ENCODE measurements at places on chromosomes 7 and 10.

- peak; percentile 63 for DNase-seq
Measured at GRCh38 chr7:129530795-129531391, 28.6 kb downstream of the SMKR1 start.

GRCh38 chr10:113552014-113552413 is 839 bp upstream of the HABP2 start:
- DNase-seq: no peak

- no peak for DNase-seq
Measured at GRCh38 chr7:44291733-44292419, 33.5 kb downstream of the CAMK2B start.

- DNase-seq: peak; percentile 81
Measured at GRCh38 chr7:106485031-106485551, 175.9 kb downstream of the CCDC71L start.

DNA sequence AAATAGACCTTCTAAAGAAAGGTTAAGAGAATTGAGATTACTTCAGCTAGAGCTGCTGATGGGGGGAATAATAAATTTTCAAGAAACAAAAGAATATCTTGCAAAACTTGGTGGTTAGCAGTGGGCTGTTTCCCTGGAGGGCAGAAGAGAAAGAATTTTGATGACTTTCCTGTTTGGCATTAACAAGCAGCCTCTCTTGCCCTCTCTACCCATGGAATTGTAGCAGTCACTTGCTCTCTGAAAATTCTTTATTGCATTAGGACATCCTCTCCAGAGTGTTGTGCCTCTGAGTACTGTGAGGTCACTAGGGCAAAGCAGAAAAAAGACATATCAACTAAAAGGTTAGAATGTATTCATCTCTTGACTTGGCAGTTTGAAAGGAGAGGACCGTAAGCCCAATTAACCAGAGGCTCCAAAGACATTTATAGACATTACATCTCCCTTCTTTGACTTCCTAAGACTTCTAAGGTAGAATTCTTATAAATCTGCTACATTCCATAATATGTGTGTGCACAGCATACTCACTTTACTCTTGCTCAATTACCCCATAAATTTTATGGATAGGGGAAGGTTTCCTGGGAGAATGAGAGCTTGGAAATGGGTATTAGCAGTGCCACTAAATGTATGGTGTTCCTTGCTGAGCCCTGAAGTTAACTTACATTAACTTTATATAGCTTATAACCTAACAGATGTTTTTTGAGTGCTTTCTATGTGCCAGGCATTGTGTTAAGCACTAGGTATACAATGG is 215.3 kb downstream of the KIF20B start:
- DNase-seq: peak; percentile 4

GRCh38 chr7:5702876-5703571 is 78.4 kb downstream of the RNF216 start:
- DNase-seq: peak; percentile 30

GRCh38 chr7:151194188-151194587 is 7.1 kb upstream of the ASB10 start:
- DNase-seq: no peak

- DNase-seq: no peak
Measured at GRCh38 chr7:144568233-144568632, 164.7 kb upstream of the NOBOX start.

DNA sequence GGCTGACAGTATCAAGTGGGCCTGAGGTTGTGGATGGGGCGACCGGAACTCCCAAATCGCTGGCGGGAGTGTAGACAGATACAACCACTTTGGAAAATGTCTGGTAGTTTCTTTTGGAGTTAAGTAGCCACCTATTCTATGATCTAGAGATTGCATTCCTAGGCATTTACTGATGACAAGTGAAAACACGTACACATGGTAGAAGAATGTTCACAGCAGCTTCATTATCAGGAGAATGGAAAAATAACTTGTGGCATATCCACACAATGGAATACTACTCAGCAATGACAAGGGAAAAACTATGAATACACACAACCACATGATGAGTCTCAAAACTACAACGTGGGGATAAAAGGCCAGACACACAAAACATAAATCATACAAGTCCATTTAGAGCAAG is 146.0 kb downstream of the MYOF start:
- DNase-seq: no peak

DNA sequence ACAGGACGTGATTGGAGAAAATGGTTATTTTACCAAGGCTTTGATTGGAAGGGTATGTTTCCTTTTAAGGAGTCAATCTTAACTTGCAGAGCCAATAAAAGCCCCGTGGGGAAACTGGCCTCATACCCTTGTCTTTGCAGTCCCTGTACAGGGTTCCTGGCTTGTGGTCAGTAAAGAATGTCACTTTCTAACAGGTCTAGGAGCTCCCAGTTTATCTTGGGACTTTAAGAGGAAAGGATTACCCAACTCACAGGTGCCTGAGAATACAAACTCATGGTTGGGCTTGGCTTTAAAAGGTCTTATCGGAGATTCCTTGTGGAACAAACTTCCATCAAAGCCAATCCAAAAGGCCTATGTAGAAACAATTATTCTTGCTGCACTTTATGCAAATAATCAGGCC is 221.8 kb downstream of the PHF14 start:
- no peak for DNase-seq

- DNase-seq: no peak
Measured at GRCh38 chr7:43328785-43329380, 216.4 kb downstream of the HECW1 start.

- no peak for DNase-seq
Measured at GRCh38 chr7:24229481-24230226, 54.3 kb upstream of the NPY start.

DNA sequence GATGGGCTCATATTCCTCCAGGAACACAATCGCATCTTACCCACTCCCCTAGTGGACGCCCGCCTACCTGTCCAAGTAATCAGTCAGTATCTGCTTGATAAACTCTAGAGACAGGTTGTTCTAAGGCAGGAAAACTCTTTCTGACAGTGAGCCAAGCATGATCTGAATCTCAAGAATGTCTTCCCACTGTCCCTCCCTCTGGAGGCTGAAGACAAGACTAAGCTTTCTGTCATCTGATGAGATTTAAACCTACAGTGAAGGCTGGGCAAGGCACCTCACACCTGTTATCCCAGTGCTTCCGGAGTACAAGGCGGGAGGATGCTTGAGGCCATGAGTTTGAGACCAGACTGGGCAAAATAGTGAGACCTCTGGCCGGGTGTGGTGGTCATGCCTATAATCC is 586.6 kb downstream of the GALNT17 start:
- DNase-seq: no peak

- DNase-seq: no peak
Measured at GRCh38 chr10:108975459-108976058, 947.8 kb downstream of the XPNPEP1 start.

GRCh38 chr10:109647627-109648026 is 275.7 kb downstream of the XPNPEP1 start:
- DNase-seq: no peak

DNA sequence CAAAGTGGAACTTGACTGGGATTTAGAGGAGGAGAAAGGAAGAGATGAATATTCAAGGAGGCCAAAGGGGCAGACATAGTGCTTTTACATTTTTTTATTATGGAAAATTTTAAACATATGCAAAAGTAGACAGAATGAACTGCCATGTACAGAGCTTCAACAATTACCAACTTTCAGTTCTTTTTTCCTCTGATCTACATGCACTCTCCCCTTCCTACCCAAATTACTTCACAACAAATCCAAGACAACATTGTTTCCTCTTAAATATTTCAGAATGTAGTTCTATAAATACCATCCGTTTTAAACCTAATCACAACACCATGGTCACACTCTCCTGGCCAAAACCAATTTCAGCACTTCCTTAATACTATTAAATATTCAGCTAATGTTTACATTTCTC is 83.5 kb upstream of the FZD1 start:
- no peak for DNase-seq

Data from astrocyte of the spinal cord (primary cell).